ENCODE measurements at places on chromosomes 5 and 9.

GRCh38 chr9:136014147-136014923 is 53.2 kb upstream of the UBAC1 start:
- DNase-seq = no peak

DNA sequence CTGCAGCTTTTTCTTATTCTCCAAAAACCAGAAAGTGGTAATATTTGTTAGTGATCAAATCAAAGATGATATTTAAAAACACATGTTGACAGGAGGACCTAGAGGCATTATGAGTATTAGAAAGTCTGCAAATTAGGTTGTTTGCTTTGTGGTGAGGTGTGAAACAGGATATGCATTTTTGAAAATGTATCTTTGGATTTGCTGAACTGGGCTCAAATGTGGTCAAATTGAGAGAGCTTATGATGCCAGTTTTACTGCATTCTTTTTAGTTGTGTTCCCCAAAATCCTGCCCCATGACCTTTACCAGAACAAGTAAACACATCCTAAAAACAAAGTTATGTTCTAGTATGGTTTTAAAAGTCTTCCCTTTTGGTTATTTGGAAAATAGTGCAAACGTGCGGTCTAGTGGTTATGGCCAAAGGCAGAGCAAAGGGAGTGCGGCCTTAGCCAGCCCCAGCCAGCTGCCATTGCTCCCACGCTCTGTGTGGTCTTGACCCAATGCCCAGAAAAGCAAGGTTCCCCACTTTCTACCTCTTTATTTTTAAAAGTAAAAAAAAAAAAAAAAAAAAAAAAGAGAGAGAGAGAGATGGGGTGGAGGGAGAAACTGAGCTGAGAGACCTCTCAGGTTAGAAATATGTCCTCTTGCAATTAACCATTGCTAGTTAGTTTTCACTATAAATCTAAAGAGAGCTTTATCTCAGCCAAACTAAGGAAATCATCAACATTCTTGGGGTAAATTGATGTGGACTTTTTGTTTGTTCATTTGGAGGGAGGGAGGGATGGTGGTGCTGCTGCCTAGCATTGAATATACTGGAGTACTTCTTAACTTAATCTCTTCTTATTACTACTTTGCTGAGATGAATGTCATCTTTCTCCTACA is 176.6 kb downstream of the ARHGAP26 start:
- no peak for DNase-seq

DNA sequence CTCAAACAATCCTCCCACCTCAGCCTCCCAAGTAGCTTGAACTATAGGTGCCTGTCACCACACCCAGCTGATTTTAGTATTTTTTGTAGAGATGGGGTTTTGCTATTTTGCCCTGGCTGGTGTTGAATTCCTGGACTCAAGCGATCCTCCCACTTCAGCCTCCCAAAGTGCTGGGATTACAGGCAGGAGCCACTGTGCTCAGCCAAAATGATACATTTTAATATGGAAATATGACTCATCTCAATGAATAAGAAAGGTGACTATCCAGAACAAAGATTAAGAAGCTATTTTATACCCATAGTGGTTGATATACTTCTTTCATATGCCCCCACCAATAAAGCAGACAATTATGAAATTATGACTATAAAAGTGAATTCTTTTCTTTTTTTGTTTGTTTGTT is 166.2 kb downstream of the NFIB start:
- DNase-seq = no peak

GRCh38 chr5:51347157-51347556 is 36.1 kb upstream of the ISL1 start:
- DNase-seq = no peak

- DNase-seq = no peak
These were observed 29.0 kb downstream of the DCTN4 start for GRCh38 chr5:150729859-150730258.

GRCh38 chr9:10007356-10007755 is 605.4 kb downstream of the PTPRD start:
- no peak for DNase-seq

GRCh38 chr5:161421067-161421466 is 125.5 kb downstream of the GABRB2 start:
- no peak for DNase-seq

DNA sequence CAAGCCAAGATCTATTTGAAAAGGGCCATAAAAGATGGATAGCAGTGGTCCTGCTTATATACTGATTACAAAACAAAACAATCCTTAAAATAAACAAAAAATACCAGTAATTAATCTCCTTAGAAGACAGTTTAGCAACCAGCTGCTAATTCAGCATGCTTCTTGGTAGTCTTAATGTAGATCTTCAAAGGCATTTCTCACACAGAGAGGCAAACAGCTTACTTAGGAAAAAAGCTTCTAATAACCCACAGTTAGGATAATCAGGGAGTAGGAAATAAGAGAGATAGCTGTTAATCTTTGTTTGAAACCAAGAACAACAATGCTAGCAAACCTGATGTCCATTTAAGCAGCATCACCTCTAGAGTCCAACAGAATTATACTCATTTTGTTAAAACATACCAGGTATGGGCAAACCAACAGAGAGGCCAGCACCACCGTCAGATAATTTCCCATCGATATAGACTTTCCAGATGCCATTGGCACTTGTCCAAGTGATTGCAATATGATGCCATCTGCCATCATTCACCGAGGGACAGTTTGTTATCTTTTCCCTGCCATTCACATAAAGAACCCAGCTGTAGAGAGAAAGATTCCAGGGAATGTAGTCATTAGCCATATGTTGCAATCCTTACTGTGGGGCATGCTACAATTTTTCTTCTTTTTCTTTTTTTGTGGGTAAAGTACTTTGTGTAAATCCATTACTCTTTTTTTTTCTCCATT is 105.6 kb upstream of the TXNDC8 start:
- no peak for DNase-seq

- no peak for DNase-seq
These were observed 21.3 kb downstream of the NAIF1 start for GRCh38 chr9:128045831-128046230.

DNA sequence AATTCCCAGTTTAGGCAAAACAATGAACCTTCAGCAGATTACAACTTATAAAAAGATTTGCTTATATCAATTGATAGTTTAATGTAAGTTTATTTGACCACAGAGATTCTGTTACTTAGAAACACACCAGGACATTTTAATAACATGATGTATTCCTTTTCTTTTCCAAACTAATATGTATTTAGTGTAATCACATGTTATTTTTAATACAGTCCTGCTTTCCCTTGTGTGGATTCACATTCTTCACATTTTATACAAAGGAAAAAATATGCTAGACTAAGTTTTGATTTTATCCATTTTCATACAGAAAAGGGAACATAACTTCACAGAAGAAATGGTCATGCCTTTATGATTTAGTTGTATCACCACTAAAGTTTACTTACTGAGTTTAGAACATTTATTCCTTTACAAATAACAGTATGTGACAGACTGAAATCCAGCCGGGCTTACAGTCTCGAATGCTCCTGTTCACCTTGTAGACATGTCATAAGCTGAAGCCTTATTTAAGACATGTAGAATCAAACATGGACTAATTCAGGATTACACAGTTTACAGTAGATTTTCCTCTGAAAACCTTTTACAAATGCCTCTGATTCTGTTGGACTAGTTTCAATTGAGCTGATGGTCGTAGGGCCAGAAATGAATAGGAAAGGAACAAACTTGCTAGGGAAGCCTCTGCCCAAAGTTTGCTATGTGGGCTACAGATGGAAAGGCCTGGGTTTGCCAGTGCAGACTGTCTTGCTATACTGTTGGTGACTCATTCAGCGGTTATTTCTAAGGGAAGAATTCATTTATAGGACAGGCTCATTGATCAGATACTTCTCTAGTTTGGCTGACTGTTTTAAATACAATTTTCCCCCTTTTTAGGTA is 6.6 kb upstream of the ASPN start:
- DNase-seq = no peak

DNA sequence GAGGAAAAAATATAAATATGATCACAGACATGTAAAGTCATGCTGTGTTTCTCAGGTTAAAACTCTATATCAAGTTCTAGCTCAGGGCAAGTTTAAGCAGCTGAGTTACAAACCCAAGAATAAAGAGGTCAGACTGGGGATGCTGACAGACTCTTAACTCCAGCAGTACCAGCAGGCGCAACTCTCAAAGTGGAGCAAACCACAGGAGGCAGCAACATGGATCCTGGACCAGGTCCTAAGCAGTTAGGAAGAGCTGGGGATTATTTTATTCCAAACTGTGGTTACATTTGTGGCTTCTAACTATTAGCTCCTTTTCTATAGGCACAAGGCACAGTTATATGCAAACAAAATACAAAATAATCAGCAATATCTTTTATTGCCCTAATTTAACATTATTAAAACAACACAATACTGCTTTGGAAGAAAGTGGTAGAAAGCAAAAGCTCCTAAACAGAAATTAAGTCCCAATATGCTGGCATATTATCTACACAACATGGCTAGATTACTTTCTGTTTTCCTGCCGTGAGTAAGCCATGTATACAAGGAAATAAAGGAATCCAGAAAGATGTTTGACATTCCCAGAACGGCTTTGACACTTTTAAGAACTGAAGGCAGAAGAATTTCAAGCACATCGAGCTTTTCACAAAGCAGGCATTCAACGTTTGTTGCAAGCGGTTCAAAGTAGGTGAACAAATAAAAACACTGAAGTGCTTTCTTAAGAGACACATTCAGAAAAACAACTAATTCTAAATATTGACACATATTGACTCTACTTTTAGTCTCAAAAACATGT is 378.8 kb upstream of the ZNF608 start:
- no peak for DNase-seq

GRCh38 chr5:76690704-76691466 is 25.0 kb upstream of the F2R start:
- no peak for DNase-seq

DNA sequence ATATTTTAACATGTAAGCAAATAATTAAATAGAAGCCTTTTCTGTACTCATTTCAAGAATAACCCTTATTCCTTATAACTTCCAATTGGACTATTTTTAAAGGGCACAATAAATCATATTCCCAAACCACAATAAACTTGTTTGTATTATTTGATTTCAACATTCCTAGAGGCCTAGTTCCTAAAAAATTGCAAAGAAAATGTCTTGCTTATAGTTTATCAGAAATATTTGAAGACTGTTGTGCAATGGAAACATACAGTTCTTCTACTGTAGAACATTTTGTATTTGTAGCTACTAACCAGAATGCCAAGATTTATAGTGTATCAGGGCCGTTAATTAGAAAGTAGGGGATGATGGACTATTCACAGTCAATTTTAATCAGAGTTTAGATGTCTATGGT is 1037.0 kb upstream of the CDH18 start:
- no peak for DNase-seq

DNA sequence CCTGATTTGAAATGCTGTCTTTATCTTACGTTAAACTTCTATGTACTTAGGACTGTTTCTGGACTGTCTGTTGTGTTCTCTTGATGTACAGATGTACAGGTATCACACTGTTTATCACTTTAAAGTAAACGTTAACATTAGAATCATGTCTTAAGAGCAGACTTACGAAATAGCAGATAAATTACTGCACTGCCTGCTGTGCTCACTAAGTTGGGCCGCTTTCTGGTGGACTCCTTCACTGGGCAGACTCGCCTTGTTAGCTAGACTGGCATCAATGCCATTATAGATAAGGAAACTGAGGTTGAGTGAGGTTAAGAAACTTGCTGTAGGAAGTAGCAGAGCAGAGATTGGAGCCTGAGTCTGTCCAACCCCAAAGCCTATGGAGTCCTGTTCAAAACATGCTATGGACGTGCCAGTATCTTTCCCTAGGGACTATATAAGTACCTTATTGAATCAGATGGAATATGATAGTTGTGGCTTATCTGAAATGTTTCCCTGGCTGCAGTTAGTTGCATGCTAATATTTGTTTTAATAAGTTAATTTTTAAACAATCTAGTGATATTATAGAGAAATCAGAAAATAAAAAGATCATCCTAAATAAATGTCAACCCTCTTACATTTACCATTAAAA is 16.9 kb downstream of the ZNF618 start:
- no peak for DNase-seq

DNA sequence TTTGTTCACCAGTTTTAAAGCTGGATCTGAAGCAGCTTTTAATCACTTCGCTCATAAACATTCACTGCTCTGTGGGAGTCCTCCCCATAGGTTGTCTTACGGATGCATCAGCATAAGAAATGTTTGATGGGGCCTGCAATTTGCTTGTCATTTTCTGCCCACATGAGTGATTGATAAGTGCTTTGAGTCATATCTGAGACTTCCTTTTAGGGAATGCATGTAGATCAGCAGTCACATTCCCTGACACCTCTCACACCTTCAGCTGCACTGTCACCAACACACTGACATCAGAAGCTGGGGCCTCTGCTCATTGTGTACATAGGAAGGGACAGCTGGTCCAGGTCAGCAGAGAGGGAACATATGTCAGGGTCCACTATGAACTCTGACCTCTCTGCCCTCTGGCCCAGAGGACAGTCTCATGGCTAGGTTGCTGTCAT is 84.1 kb upstream of the SPATA31D4 start:
- no peak for DNase-seq

GRCh38 chr5:73640861-73641320 is 14.9 kb downstream of the ARHGEF28 start:
- no peak for DNase-seq

GRCh38 chr9:128703616-128704355 is 1.5 kb downstream of the PKN3 start:
- DNase-seq = no peak
